Pancreas (tissue), 10 donors: ENCODE measurements at places on chromosomes 7 and 10. TPM values are rescaled to one million over a fixed set of nuclear protein-coding genes. Genes with fewer than 3 reads are reported as not detected.

NPSR1 gene
- not detected for total RNA-seq

NEURL1 gene
- 19.2 TPM for total RNA-seq

DNA sequence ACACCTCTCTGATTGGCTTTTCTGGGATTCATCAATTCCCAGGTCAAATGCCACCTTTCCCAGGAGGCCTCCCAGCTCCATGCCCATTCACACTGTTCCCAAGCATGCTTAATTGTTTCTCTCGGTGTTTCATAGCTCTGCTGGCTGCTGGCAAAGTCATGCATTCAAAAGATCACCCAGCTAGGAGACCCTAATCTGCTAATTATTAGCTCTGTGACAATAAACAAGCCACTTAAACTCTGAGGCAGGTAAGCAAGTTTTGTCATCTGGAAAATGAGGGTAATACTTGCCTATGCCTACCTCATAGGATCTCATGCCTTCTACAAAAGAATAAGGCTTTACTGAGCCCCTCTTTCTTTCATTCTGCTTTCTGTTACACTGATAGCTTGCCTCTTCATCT lies 828 bp upstream of the KEL start:
- no peaks in the 10 kb centered on the region for H3K27me3 ChIP-seq
- no peak overlapping the region for H3K27ac ChIP-seq
- no peak overlapping the region for H3K4me3 ChIP-seq
- peaks cover 2% of the 10 kb centered on the region for H3K4me1 ChIP-seq

DNA sequence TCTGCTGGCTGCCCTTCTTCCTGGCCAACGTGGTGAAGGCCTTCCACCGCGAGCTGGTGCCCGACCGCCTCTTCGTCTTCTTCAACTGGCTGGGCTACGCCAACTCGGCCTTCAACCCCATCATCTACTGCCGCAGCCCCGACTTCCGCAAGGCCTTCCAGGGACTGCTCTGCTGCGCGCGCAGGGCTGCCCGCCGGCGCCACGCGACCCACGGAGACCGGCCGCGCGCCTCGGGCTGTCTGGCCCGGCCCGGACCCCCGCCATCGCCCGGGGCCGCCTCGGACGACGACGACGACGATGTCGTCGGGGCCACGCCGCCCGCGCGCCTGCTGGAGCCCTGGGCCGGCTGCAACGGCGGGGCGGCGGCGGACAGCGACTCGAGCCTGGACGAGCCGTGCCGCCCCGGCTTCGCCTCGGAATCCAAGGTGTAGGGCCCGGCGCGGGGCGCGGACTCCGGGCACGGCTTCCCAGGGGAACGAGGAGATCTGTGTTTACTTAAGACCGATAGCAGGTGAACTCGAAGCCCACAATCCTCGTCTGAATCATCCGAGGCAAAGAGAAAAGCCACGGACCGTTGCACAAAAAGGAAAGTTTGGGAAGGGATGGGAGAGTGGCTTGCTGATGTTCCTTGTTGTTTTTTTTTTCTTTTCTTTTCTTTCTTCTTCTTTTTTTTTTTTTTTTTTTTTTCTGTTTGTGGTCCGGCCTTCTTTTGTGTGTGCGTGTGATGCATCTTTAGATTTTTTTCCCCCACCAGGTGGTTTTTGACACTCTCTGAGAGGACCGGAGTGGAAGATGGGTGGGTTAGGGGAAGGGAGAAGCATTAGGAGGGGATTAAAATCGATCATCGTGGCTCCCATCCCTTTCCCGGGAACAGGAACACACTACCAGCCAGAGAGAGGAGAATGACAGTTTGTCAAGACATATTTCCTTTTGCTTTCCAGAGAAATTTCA lies 1.7 kb downstream of the ADRB1 start:
- peaks cover 8% of the 10 kb centered on the region for H3K4me1 ChIP-seq
- H3K27ac ChIP-seq = no peak overlapping the region
- H3K4me3 ChIP-seq = peak overlapping the region; percentile 46
- no peaks in the 10 kb centered on the region for H3K27me3 ChIP-seq

DNA sequence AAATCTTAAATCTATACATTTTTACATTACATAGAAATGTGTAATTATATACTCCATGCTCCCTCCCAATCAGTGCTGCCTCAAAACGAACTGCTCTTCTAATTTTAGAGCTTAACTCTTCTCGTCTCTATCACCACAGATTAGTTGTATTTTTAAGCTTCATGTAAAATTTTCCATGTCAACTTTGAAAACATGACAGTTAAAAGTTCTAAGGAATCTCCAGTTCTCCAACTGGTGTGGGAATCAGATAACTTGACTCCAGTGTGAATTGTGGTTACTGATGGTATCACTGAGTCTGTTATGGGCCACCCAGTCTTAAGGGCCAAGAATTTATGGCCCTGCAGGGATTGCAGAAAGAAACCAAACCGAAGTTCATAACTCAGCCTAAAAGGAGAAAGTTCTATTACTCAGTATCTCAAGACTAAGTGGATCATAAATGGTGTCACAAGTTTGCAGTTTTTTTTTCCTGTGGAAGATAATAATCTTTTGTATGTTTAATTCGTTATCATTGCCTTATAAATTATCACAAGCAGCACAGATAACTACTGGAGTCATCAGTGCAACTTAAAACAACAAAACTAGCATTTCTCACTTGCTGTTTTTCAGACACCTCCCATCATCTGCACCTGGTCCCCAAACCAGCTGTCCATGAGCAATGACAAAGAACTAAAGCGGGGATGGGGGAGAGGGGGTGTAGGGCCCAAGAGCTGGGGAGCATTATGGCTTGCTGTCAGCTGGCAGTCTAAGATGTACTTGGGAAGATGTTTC lies 31.5 kb upstream of the KMT2E start:
- peak overlapping the region; percentile 96 for H3K27ac ChIP-seq
- H3K36me3 ChIP-seq = no peaks in the 10 kb centered on the region
- H3K4me1 ChIP-seq = peaks cover 38% of the 10 kb centered on the region
- H3K27me3 ChIP-seq = no peaks in the 10 kb centered on the region
- no peak for DNase-seq
- peak overlapping the region; percentile 45 for H3K4me3 ChIP-seq

DNA sequence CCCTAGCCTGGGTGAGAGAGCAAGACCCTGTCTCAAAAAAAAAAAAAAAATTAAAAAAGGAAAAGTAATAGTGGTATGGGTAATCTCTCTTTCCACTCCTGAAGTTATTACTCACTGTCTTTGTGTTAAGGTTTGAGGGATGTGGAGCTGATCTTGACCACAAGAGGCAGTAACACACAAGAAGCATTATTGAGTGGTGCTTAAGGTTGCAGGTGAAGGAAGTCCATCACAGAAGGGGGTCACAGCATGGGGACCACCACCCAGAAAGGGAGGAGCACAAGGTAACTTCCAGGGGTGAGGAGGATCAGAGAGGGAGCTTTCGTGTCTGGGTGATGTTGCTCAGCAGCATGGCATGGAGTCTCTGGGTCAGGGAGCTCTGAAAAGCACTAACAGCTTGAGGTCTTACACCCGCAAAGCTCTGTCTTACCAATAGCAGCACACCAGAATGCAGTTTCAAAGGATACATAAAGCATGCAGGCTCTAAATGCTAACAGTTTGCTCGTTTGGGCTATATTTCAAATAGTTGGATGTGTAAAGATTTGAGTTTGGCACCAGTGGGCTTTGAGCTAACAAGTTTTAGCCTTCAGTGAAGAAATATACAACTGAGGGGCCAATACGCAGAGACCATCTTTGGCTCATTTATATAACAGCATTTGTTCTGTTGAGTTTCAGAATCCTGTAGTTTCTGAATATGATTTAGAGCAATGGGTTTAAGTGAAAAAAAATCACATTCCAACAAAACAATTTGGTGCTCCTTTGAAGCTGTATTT lies 100.4 kb upstream of the DNAJC1 start:
- no peak for DNase-seq
- no peak overlapping the region for H3K4me3 ChIP-seq
- no peaks in the 10 kb centered on the region for H3K36me3 ChIP-seq
- H3K27me3 ChIP-seq = no peaks in the 10 kb centered on the region
- no peaks in the 10 kb centered on the region for H3K4me1 ChIP-seq
- H3K27ac ChIP-seq = no peak overlapping the region

DNA sequence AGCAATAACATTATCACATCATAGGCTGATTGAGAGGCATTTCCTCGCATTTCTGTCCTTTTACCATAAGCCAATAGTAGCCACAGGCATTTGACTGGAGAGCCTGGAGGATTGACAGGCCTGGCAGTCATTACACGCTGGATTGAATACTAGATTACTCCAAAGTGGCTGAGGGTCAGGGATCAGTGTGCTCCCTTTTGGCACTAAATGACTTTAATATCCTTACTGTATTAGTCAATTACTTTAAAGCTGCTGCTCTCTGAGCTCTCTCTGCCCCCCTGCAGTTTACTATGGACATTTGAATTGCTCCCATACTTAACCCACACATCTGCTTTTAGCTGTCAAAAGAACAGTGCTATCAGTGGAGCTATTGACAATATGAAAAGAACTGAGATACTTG lies 302.0 kb downstream of the TFEC start:
- no peaks in the 10 kb centered on the region for H3K4me1 ChIP-seq
- no peak overlapping the region for H3K4me3 ChIP-seq
- no peak overlapping the region for H3K27ac ChIP-seq
- no peaks in the 10 kb centered on the region for H3K36me3 ChIP-seq
- no peaks in the 10 kb centered on the region for H3K27me3 ChIP-seq
- no peak for DNase-seq

DNA sequence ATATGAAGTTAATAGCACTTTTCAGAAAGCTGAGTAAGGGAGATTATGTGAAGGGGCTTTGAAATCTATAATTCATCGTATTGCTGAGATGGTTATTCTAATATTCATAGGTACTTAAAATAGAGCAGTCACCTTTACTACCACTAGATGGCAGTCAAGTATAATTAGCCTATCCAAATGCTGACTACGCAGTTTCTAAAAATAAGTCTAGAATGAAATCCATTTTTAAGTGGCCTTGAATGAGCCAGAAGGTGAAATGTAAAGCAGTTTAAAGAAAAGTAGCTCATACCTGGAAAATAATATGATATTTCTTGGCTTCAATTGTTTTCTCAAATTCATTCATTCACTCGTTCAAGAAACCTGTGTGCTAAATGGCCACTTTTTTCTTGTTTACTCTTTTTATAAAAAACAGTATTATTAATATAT lies 1277.1 kb downstream of the GATA3 start:
- peaks cover 6% of the 10 kb centered on the region for H3K27me3 ChIP-seq
- H3K4me3 ChIP-seq = no peak overlapping the region
- no peak overlapping the region for H3K27ac ChIP-seq
- H3K4me1 ChIP-seq = no peaks in the 10 kb centered on the region
- DNase-seq = no peak
- H3K36me3 ChIP-seq = no peaks in the 10 kb centered on the region

GRCh38 chr10:81876253-81877077 lies 1.5 kb downstream of the NRG3 start:
- no peaks in the 10 kb centered on the region for H3K36me3 ChIP-seq
- DNase-seq = peak; percentile 45
- H3K4me3 ChIP-seq = no peak overlapping the region

DNA sequence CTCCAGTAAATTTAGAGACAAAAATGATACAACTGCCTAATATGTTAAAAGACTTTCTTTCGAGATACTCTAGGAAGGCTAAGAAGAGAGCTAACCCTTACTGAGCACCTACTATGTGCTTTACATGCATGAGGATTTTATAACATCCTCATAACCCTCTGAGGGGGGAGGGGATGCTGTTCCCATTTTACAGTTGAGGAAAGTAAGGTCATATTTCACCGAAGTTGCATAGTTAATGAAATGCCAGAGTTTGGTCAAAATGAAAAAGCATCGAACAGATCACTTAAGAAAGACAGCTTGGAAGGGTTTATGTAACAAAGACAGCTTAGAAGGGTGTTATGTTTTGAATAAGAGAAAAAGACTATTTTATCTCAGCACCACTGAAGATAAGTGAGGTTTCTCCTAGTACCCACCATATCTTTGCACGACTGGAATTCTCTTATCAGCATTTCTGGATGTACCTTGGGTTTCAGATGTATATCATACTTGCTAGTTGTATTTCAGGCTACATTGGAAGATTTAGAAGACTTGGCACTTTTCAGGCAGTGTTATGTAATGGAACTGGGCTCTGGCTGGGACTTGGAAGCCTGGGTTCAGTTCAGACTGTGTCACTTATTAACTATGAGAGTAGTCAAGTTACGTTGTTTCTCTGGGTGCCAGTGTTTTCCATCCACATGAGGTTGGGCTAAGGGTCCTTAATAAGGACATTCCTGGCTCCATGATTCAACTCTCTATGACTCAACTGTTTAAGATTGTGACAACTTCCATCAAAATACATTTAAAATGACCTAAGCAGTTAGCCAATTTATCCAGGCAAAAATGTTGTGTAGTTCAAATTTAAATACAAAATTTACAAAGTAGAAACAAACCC lies 6.0 kb downstream of the RHOBTB1 start:
- H3K36me3 ChIP-seq = no peaks in the 10 kb centered on the region
- DNase-seq = peak; percentile 23
- H3K27me3 ChIP-seq = no peaks in the 10 kb centered on the region
- H3K27ac ChIP-seq = no peak overlapping the region

DNA sequence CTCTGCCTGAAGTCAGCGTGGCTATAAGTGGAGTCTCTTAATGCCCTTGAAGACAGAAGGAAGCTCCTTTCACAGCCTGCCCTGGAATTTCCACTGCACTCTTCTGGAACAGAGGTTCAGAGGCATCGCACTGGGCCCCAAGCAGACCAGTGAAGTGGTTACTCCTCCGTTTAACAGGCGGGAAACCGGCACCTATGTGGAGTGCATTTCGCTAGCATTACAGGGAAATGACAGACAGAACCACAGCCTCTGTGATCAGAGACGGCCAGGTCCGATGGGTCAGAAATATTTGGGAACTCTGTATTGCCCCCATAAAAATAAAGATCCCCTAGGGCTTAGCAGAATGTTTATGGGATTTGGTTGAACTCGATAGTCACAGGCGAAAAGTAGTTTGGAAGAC lies 406.9 kb upstream of the PRKCQ start:
- no peak for DNase-seq
- H3K4me3 ChIP-seq = no peak overlapping the region
- H3K4me1 ChIP-seq = no peaks in the 10 kb centered on the region
- no peaks in the 10 kb centered on the region for H3K36me3 ChIP-seq

DNA sequence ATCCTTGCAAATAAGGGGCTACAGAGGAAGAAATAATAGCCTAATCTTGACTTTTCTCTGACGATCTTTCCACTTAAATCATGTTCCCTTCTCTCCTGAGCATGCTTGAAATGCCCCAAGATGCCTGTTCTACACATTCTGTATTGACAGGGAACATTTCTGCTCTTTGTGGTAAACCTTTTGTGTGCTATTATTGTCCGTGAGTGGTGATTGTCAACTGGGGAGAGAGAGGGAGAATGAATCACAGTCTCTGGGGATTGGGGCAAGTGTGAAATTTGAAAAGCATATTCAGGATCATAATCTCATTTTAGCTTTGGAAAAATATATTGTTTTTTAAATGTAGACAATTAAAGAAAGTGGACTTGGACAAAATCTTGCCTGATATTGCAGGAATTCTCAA lies 20.6 kb downstream of the UBTD1 start:
- H3K27me3 ChIP-seq = no peaks in the 10 kb centered on the region
- H3K4me1 ChIP-seq = no peaks in the 10 kb centered on the region
- no peaks in the 10 kb centered on the region for H3K36me3 ChIP-seq
- no peak overlapping the region for H3K4me3 ChIP-seq
- H3K27ac ChIP-seq = no peak overlapping the region

GRCh38 chr10:118751265-118751664 lies 3.5 kb downstream of the CACUL1 start:
- no peak overlapping the region for H3K27ac ChIP-seq
- no peaks in the 10 kb centered on the region for H3K36me3 ChIP-seq
- no peak overlapping the region for H3K4me3 ChIP-seq
- H3K27me3 ChIP-seq = no peaks in the 10 kb centered on the region
- peaks cover 20% of the 10 kb centered on the region for H3K4me1 ChIP-seq
